ENCODE measurements at places on chromosomes 6 and 20.

GRCh38 chr6:43575105-43575771, 600 bp downstream of the XPO5 start:
- DNase-seq, result no peak

- no peak for DNase-seq
Measured at GRCh38 chr6:34667481-34668238, 28.9 kb downstream of the ILRUN start.

DNA sequence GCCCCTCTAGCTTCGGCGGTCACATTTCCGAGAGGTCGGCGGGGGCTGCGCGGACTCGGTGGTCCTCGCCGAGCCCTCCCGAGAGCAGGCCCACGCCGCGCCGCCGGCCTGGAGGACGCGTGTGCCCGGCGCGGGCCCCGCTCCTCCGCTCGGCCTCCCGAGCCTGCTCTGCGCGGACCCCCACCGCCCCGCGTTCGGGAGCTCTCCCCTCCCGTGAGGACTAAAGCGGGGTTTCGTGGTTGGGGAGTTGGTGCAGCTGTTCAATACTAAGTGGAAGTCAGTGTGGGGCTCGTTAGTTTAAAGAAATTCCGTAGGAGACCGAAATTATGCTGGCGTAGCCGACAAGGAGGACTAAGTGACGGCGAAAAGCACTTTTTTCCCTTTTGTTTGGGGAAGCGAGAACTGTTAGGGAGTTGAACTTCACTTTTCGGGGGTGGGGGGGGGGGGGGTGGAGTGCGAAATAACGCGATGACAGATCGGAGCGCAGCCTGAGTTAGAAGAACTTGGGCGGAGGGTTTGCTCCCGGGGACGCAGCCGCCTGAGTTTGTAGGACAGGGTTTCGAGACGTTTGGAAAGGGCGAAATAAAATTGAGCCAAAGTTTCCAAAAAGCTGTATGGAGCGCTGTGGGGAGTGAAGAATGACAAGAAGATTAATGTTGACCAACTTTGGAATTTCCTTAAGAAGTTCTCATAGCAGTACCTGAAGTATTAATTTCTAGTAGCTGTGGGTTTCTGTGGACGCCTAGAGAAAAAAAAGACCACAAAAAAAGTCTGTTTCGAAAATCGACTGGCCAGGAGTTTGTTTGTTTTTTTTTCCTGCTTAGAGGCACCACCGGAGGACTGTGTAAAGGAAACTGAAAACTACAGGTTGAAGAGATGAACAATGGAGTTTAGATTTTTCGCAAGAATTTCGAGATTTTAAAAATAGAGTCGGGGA, 1.4 kb downstream of the QKI start:
- DNase-seq, result peak; percentile 35

DNA sequence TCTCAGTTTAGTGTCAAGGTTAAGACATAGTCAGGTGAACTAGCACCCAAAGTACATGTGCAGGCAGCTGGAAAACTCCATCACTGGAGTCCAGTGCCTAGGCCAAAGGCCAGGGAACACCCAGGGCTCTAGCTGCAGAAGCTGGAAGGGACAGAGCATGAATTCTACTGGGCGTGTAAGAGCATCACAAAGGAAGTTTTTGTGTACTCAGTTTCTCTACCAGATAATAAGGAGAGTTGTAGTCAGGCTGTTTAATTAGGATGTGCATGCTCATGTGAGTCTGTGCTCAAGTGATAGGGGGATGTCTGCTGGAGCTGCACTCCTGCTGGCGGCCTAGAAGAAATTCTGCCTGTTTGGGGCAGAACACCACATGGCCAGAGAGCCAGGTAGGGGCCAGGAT, 8.1 kb downstream of the L3MBTL1 start:
- DNase-seq, result no peak

DNA sequence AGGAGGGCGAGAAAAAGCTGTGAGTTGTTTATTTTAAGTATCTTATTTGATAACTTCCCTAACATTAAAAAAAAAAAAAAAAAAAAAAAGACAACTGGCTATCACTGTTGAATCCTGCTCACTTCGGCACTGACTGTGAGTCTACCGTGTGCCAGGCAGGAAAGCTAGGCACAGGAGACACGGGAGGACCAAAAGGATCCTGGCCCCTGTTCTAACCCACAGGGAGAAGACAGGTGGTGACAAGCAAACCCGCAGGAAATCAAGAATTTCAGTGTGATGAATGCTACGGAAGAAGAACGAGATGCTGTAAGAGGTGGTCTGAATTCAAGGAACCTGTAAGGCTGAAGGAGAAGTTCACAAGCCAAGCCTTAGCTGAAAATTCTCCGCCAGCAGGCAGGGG, 94.7 kb upstream of the NFATC2 start:
- DNase-seq, result no peak
